Activated CD4-positive, alpha-beta T cell treated with anti-CD3 and anti-CD28 coated beads for 1 hour (primary cell): ENCODE measurements at places on chromosomes 12 and 14.

- DNase-seq: no peak
Measured at GRCh38 chr14:96653597-96653996, 143.6 kb upstream of the VRK1 start.

DNA sequence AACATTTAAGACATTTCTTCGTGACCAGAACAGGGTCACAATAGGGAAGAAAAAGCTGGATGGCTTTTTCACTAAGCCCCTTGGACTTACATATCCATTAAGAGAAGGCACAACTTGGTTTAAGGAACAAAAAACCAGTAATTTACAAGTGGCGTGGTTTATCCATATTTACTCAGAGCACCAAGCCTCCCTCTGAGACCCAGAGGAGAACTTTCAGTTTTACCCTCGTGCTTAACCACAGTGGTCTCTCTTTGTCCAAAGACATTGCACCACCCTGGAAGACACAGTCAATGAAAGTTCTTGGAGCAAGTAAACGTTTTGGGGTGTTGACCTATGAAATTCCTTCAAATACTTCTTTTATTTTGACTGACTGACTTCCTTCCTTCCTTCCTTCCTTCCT is 52.5 kb downstream of the SSPN start:
- DNase-seq: no peak

- no peak for DNase-seq
Measured at GRCh38 chr12:104357421-104357952, 53.9 kb downstream of the EID3 start.

DNA sequence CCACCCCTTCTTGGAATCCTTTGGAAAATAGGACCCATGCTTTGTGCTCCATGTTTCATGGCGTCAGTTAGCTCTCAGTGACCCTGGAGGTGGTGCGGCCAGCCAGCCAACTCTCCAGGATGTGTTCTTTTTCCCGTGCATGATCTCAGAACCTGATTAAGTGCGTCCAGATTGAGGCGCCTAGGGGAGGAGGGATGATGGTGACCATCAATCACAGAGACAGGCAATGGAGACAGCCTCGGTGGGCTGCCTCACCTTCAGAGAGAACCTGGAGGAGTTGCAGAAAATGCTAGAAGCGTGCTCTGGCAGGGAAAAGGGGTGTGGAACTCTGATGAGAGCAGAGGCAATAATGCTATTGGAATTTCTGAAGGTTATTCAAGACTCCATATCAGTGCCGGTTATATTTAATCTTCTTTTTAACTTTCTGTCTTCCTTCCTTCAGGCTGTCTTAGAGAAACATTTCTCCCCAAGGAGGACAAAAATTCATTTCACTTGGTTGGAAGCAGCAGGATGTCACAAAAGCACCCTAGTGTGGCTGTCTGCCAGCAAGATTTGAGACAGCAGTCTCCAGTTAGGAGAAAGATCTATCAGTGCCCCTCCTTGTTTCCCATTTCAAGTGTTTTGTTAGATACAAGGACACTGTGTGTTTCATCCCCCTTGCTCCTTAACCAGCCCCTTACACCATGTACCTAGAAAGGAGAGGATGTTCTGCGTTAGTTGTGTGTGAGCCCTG is 53.3 kb upstream of the IGF1 start:
- DNase-seq: no peak

DNA sequence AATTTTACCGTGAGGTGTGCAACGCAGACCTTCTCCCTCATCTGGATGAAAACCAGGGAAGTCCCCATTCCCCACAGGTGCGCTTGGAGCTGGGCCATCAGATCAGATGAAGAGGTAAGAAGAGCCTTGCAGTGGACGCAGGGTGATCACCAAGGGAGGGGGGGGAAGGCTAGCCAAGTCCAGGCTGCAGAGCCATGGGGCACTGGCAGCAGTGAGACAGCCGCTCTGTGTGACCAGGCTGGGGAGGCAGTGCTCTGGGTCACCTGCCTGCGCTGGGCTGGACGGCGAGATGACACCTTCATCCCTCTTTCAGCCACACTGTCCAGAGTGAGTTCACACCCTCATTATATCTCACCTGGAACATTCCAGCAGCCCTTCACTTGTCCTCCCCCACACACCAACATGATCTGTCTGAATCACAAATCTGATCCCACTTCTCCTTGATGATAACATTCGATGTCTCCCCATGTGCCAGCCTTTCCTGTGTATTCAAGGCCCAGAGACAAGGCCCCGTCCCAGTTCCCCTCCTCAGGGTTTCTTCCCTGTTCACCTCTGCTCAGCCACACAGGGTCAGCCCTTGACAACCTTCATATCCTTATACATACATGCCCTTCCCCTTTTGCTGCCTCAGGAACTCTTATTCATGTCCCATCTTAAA is 65.9 kb upstream of the VASH1 start:
- DNase-seq: no peak

- DNase-seq: no peak
Measured at GRCh38 chr12:47997321-47997720, 7.0 kb downstream of the COL2A1 start.

GRCh38 chr14:32552766-32553165 is 223.7 kb downstream of the AKAP6 start:
- no peak for DNase-seq

GRCh38 chr14:77004711-77005460 is 23.6 kb downstream of the IRF2BPL start:
- no peak for DNase-seq

DNA sequence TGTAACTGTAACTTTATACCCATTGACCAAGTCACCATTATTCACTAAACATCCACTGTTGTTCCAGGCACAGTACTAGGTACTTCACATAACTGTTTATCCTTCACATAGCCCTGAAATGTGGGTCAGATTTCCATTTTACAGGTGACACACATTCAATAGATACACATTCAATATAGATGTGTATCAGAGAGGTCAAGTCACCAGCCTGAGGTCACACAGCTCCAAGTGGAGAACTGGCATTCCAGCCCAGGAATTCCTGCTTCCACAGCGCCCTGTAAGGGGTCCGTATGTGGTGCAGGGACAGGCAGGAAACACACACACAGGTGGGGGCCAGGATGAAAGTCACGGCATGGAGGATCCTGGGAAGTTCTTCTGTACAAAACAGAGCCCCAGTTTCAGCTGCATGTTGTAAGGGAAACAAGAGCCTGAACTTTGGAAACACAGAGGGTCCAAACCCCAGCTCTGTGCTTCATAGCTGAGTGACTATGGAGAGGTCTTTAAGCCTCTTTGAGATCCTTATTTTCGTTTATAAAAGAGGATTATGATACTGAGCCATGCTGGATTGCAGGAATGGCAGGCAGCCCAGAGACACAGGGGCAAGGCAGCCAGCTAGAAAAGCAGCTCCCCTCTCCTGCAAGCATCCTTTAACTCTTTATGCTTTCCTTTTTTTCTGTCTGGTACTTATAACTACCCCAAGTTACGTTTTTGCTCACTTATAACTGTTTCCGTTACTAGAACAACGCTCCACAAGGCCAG is 50.3 kb upstream of the DICER1 start:
- no peak for DNase-seq

- no peak for DNase-seq
Measured at GRCh38 chr14:105591052-105591451, 64.7 kb downstream of the TMEM121 start.

- DNase-seq: no peak
Measured at GRCh38 chr12:100643246-100643645, 69.8 kb downstream of the GAS2L3 start.

- no peak for DNase-seq
Measured at GRCh38 chr12:56724701-56724971, 463 bp downstream of the NACA start.

DNA sequence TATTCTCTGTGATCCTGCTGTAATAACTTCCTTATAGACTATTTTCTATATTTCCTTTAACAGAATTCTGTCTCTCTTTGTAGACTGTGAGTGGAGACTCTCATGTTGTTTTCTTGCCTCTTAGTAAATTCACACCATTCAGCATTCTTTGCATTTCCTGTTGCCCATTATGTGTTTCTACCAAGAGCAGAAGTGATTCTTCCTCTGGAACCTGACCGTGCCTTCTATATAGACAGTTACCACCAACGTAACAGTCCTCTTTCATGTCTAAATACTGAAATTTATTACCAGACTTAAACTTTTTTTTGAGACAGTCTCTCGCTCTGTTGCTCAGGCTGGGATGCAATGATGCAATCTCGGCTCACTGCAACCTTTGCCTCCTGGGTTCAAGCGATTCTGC is 31.1 kb downstream of the METAP2 start:
- DNase-seq: no peak

GRCh38 chr14:73189651-73190050 is 47.7 kb upstream of the PAPLN start:
- no peak for DNase-seq

GRCh38 chr12:75809746-75810145 is 221.8 kb downstream of the PHLDA1 start:
- DNase-seq: no peak

DNA sequence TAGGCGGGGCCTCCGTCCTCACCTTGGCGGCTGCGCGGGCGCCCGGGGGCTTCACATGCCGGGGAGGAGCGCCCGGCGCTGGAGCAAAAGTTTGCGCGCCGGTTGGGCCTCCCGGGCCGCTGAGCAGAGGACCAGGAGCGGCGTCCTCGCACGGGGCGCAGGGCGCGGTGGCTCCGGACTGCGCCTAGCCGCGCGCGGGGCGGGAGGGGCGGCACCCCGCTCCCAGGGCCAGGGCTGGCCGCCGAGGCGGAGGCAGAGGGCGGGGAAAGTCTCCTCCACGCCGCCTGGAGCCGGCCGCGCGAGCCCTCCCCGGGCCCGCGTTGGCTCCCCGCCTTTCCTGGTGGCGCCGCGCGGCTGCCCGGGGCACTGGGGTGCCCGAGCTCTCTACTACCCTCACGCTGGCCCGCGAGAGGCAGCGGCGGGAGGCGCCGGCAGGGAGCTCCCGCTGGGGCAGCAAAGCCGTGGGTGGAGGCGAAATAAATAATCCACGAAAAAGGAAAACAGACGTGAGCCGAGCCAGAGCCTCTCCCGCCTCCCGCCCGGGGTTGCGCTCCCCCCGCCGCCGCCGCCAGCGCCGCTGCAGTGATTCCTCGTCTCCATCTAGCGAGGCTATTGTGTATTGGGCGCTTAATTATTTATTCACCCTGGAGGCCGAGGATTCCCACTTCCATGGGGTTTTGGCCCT is 400 bp upstream of the PRIMA1 start:
- no peak for DNase-seq

DNA sequence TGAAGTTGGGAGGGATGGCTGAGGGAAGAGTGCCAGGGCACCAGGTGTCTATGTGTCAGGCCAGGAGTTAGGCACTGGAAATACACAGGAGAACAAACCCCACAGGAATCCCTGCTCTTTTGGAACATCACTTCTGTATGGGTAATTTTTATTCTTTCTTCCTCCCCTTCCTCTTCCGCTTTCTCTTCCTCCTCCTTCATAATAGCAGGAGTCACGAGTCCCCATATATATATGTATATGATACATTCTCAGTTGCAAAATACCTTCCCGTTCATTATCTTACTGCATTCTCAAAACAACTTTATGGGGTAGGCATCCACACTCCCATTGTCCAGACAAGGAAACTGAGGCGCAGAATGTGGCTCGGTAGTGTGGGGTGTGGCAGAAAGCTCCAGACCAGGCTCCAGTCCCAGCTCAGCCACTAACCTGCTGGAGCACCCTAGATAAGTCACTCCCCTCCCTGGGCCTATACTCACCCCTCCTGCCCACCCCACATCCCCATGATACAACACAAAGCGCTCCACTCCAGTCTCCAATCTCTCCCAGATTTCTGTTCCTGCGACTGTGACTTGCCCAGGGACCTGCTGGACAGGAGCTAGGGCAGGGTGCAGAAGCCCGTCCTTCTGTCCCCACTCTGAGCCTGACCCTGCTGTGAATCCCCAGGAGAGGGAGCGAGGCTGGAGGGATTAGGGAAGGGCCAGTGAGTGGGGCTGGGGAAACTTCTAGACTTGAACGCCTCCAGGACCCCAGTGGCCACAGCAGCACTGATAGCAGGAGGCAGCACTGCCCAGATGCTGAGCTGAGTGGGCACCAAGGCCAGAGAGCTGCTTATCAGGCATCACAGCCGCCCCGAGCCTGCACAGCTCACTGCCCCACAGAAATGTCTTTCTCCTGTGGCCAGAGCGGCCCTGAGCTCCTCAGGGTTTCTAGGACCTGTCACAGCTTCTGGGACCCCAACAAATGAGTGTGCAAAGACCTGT is 1.4 kb upstream of the AQP2 start:
- DNase-seq: no peak

DNA sequence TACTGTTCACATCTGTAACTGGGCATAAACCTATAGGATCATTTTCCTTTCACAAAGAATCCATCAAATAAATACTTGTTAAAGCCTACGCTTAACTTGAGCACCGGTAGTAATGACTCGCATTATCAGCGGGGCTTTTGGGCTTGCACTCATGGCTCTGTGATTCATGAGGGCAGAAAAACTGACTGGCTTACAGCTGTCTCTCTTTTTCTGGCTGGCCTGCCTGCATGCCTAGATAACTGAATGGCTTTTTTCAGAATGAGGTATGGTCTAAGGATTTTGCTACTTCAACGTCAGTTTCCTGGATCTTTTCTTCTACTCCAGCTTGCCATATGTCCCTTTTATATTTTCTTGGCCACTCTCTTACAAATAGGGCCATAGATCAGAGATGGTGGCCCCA is 531.1 kb downstream of the NRXN3 start:
- DNase-seq: no peak

GRCh38 chr14:90447720-90448497 is 51.1 kb downstream of the CALM1 start:
- no peak for DNase-seq

- DNase-seq: no peak
Measured at GRCh38 chr12:43653289-43653915, 101.4 kb upstream of the ADAMTS20 start.

GRCh38 chr12:3313675-3314663 is 177.0 kb upstream of the PRMT8 start:
- DNase-seq: no peak

DNA sequence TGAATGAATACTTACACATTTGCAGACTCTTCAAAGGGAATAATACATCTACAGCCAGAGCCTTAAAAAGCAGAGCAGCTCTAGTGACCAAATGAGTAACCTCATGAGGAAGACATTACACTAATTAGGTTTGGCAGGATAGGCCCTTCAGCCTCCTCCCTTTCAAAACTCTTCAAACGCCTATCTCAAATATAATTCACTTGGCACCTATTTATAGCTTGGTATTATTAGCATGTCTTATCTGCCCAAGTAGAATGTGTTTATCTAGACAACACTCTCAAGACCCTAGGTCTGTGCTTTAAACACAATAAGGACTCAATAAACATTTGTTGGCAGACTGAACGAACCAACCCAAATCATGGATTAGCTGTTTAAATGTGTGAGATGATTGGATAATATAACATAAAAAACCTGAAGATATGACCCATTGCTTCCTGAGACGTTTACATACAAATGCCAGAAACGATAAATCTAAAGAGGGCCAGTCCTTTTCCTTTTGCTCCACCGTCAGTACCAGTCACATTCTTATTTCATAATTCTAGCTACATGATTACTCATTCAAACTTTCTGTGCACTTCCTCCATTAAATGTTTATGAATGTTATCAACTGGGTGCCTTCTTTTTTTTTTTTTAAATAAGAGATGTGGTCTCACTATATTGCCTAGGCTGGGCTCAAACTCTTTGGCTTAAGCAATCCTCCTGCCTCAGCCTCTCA is 123.3 kb downstream of the CEP83 start:
- DNase-seq: no peak
